Kasumi-1 (cell line): ENCODE measurements at places on chromosomes 7 and 10.

DNA sequence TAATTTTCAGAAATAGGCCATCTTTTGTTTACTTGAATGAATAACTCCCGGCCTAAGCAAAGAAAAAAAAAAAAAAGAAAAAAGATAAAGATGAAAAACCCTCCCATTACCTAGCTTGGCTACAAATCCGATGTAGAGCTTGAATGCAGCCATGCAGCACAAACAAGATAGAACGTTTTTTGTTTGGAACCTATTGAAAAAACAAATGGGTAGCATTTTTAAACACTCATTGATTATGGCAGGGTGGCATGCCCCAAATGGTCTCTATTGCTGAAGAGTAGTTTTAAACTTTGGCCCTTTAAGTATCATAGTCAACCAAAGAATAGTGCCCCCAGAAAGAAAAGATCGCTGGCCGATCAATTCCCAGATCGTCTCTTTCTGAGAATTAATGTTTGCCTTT is 84.4 kb downstream of the VTI1A start:
- DNase-seq: no peak

DNA sequence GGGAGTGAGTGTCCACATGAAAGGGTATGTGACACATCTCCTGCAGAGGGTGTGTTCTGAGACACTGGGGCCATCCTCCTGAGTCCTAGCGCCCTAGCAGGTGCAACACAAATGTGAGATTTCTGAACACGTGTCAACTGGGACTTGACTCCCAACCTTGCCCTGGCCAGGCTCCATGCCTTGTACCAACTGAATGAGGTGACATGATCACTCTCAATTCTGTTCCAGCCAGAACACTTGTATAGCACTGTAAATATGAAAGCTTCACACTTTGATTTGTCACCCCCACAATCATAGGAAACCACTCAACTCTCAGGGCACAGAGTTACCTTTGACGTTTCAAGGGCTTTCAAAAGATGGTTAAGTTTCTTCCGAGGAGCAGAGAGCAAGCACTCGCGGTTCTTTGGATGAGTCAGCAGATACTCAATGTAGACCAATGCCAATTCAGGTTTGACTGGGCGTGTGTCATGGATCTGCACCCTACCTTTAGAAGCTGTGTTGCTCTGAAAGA is 48.6 kb downstream of the NCAPG2 start:
- no peak for DNase-seq

DNA sequence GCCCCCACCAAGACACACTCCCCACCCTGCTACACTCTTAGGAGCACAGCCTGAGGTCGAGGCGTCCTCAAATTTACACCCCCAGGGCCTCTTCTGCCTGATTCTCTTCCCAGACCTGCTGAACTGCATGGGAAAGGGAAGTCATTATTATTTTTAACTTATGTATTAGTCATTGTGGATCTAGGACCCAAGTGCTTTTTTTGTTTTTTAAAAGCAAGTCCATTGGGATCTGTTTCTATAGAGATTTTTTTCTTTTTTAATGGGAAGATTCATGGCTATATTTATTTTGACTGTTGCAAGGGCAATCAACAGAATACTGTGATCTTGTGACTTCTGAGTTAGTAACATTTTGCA is 203.8 kb downstream of the ZMYND11 start:
- DNase-seq: no peak

- no peak for DNase-seq
These were observed 14.4 kb upstream of the YWHAG start for GRCh38 chr7:76372984-76373833.

DNA sequence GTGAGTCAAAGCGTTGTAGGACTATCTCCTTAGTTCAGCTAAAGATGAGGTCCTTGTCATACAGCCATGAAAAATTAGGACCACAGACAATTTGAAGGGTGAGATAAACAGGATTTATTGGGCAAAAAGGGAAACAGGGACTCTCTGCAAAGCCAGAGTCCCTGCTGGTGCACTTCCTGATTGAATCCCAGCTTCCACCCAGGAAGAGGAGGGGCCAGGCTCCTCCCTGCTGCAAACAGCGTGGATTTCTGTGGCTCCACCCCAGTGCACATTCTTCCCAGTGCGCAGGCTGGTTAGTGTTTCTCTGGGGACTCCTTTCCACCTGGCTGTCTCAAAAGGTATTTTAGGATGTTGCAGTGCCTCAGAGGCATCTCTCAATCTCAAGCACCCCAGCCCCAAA is 165.4 kb upstream of the YAE1 start:
- DNase-seq: no peak

DNA sequence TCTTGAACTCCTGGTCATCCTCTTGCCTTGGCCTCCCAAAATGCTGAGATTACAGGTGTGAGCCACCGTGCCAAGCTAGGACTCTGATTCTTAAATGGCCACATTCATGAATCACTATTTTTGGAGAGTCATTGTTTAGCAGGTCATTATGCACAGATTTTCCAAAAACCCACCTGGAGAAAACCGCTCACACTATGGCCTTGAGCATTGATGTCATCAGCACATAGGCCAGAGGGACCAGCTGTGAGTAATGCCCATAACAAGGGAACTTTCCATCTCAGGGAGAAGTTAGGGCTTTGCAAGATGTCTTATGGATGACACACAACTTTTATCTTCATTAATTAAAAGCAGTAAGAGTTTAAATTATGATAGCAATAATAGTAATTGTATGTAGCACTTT is 86.4 kb upstream of the KIF5B start:
- DNase-seq: no peak

GRCh38 chr7:5433181-5433580 is 9.5 kb upstream of the TNRC18 start:
- no peak for DNase-seq

GRCh38 chr10:89867964-89868363 is 166.6 kb downstream of the KIF20B start:
- no peak for DNase-seq

DNA sequence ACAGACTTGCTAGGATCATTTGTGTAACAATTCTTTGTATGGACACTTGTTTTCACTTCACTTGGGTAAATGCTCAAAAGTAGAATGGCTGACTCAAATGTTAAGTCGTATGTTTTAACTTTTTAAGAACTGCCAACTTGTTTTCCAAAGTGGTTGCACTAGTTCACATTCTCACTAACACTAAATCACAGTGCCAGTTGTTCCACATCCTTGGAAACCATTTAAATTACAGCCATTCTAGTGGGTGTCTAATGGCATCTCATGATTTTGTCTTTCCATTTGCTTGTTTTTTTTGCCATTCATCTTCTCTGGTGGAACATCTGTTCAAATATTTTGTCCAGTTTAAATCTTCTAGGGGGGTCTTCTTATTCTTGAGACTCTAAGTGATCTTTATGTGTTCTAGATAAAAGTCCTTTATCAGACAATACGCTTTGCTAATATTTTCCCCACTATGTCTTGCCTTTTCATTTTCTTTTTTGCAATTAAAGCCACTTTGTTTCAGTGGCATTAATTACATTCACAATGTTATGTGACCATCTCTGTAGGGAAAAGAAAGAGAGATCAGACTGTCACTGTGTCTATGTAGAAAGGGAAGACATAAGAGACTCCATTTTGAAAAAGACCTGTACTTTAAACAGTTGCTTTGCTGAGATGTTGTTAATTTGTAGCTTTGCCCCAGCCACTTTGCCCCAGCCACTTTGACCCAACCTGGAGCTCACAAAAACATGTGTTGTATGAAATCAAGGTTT is 63.9 kb downstream of the ITGB1 start:
- no peak for DNase-seq

GRCh38 chr7:30133736-30134610 is 813 bp upstream of the MTURN start:
- DNase-seq: no peak

GRCh38 chr10:21427804-21428481 is 97.5 kb downstream of the SKIDA1 start:
- DNase-seq: no peak

GRCh38 chr7:11330717-11331116 is 357.0 kb downstream of the PHF14 start:
- no peak for DNase-seq

- no peak for DNase-seq
These were observed 366.1 kb upstream of the LRRN3 start for GRCh38 chr7:110724811-110725210.

- no peak for DNase-seq
These were observed 56.0 kb upstream of the PDGFA start for GRCh38 chr7:575425-576366.
